ENCODE measurements at places on chromosomes 1 and 21.

GRCh38 chr1:227766653-227767277 lies 31.5 kb downstream of the SNAP47 start:
- DNase-seq, result no peak

DNA sequence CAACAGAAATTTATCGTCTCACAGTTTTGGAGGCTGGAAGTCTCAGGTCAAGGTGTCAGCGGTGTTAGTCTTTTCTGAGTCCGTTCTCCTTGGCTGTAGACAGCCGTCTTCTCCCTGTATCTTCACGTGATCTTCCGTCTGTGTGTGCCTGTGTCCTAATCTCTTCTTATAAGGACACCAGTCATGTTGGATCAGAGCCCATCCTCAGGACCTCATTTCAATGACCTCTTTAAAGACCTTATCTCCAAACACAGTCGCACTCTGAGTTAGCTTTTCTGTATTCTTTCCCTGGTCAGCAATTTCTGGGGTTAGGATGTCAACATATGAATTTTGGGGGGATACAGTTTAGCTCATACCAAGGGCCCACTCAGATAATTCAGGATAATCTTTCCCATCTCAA lies 247.7 kb downstream of the PRDM2 start:
- no peak for DNase-seq

DNA sequence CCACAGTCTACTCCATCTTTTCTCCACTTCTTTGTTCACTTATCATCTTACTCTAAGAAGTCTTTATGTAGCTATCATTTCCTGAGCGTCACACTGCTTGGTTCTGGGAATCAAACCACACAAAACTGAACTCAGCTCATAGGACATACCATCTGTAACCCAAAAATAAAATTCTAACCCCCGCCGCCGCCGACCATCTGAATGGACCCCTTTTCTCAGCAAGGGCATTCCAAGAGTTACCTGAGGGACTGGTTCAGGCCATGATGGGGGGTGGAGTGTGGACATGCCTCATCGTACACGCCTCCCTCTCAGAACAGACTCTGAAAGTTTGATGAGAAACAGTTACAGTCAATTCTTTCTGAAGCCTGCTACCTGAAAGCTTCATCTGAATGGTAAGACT lies 12.6 kb upstream of the CHI3L2 start:
- DNase-seq, result no peak

DNA sequence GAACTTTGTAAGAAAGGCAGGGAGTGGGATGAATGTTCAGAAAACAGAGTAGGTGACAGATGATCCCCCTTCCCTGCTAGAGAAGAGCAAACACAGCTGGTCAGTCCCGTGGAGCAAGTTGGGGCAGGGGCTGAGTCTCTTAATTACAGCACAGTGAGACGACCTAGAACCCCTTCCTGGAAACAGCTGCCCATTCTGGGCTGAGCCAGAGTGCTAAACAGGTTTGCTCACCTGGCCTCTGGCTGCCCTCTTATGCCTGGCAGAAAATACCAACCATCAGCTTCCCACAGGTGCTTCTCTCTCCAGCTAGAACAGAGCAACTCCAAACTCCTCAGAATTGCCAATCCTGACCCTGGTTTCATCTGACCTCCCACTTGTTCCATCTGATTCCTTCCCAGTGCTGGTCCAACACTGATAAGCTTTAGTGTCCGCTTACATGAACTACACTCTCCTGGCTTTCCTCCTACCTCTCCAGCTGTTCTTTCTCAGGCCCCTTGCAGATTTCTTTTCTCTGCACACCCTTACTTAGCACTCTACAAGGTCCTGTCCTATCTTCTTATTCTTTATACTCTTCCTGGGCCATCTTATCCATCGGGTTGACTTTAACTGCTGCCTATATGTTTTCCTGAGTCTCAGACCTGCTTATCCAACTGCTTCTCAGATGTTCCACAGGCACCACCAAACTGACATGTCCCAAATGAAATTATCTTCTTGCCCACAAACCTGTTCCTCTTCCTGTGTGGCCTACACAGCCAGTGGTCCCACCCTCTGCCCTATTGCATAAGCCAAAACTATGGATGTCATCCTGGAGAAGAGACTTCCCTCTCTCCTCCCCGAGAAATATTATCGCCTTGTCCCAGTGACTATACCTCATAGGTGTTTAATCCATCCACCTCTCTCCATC lies 22.6 kb upstream of the COL9A2 start:
- DNase-seq, result no peak

- no peak for DNase-seq
Measured at GRCh38 chr1:232340446-232340845, 289.5 kb downstream of the SIPA1L2 start.

- no peak for DNase-seq
Measured at GRCh38 chr21:14879458-14879857, 185.3 kb downstream of the NRIP1 start.

DNA sequence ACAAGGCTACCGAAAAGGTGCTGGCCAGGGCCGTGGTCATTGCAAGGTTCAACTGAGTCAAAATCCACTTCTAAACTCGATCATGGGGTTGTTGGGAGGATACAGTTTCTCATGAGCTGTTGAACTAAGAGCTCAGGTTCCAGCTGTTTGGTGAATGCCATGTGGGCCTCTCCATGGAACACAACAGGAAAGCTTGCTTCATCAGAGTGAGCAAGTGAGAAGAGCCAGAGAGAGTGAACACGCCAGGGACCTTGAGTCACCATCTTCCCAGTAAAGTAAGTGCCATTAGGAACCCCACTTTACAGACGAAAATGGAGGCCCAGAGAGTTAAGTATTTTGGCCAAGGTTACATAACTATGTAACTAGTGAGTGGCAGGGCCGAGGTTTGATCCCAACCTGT lies 475.1 kb upstream of the VAMP3 start:
- no peak for DNase-seq
